Fibroblast of gingiva (primary cell): ENCODE measurements at places on chromosomes 12 and 14.

- DNase-seq: peak; percentile 66
Measured at GRCh38 chr14:51014086-51014485, 69.8 kb upstream of the PYGL start.

DNA sequence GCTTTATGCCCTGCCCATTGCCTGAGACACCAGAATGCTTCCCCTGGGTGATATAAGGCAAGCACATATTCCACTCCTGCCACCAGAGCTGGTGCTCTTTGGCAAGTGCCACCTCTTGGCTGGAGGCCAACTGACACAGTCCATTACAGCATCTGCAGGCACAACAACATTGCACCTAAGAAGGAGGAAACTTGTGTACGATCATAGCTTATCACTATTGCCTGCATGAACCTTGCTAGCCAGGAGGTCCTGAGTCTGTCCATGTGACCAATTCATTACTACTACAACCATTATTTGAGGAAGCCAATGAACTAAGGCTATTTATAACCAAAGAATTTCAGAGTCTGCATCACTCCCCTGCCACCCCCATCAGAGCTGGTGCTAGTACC lies 119.8 kb upstream of the SCAF11 start:
- no peak for DNase-seq

- peak; percentile 77 for DNase-seq
Measured at GRCh38 chr12:47799357-47799955, 20.2 kb downstream of the HDAC7 start.

- peak; percentile 45 for DNase-seq
Measured at GRCh38 chr14:80208461-80208860, 2.8 kb downstream of the DIO2 start.

DNA sequence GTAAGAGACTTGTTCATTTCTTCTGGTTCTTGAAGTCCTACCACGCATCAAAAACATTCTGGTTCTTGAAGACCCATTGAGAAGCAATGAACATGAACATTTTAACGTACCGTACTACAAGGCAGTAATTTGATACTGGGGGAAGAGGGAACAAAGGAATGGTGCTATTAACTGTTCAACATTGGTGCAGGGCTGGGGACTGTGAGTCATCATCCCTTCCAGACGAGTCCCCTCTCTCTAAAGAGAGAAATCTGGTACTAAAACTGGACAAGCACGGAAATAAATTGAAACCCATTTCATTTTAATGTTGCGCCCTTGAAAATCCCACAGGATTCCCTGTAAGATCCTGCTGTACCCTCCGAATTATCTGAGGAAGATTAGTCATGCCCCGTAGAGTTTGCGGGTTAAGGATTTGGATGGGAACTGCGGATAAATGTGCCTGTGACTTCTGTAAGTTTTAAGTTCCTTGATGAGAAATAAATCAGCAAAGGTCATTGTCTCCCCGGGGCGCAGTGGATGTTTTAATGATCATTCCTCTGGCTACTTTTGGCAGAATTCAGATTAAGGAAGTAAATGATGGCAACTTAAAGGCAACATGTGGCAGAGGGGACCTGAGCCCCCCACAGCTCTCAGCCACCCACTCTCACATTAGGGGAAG lies 78.6 kb downstream of the KCNK13 start:
- no peak for DNase-seq

- DNase-seq: no peak
Measured at GRCh38 chr14:68279777-68280233, 460.2 kb downstream of the RAD51B start.

GRCh38 chr12:39427360-39427808 lies 15.5 kb downstream of the KIF21A start:
- DNase-seq: peak; percentile 45

- no peak for DNase-seq
Measured at GRCh38 chr14:38387821-38388220, 131.9 kb upstream of the CLEC14A start.

DNA sequence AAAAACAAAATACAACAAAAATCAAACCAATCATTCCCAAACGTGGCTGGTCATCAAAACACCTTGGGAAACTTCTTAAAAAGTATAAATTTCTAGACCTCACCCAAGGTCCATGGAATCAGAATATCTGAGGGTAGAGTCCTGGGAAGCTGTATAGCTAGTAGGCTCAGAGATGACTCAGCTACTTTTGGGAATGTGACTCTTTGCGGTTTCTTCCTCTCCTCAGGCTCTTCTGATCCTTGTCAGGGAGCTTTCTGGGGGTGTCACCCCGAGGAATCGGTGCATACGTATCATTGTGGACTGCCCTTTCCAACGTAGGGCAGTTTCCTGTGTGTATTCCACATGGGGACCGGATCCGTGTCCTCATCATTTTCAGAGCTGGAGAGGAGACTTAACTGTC lies 14.8 kb downstream of the JDP2 start:
- DNase-seq: peak; percentile 45

GRCh38 chr12:132490422-132491137 lies 629 bp downstream of the FBRSL1 start:
- no peak for DNase-seq

- no peak for DNase-seq
Measured at GRCh38 chr12:121775501-121775900, 18.0 kb downstream of the RHOF start.
